ENCODE measurements at places on chromosomes 1 and 21.

DNA sequence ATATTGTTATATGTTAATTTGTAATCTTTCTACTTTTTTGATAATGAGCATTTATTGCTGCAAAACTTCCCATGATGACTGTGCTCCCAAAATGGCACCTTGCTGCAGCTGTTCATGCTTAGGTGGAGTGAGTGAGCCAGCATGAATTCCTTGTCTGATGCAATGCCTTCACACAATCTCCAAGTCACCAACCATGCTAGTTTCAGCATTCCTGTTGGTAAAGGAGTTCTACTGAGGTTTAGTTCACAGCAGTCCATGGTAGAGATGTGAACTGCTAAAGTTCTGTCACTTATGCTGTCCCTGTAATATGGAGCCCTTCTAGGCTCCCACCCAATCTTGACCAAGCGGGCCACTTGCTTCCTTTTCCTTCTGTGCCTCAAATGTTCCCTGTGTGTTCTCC is 26.2 kb upstream of the PRKACB start:
- DNase-seq = no peak

GRCh38 chr1:30366199-30366598 is 357.2 kb downstream of the MATN1 start:
- no peak for DNase-seq

- no peak for DNase-seq
These were observed 131.8 kb upstream of the DUSP10 start for GRCh38 chr1:221873673-221874072.

DNA sequence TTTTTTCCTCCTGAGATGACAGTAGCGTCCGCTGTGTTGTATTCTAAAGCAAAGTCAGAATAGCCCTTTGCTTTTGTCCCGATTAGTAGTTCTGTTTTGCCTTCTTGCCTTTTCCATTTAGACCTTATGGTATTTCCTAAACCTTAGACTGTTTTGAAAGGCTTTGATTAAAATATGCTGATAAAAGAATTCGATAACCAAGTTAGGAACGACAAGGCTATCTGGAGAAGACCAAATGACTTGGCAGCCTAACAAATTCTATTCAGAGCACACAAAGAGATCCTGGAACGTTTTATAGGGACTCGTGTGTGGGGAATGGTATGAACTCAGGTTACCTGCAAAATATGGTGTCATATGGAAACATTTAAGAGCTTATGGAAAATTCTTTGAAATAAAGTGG is 42.9 kb downstream of the NFIA start:
- DNase-seq = no peak

DNA sequence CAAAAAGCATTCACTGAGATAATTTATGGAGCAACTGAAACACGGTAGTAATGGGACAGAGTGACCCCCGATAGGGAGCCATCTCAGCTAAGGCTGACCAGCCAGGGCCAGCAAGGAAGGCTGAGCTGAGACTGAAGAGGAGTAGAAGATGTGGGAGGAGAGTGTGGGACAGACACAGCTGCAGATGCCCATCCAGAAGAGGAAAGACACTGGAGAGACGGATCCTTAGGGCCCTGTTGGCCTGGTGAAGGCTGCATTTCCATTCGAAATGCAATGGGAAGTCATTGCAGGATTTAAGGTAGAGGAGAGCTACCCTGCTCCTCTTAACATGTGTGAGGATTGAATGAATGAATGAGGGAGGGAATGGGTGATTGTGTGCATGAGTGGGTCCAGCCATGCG is 44.0 kb upstream of the LRP8 start:
- peak; percentile 16 for DNase-seq

- no peak for DNase-seq
These were observed 26.0 kb downstream of the RNASEL start for GRCh38 chr1:182563095-182563494.

DNA sequence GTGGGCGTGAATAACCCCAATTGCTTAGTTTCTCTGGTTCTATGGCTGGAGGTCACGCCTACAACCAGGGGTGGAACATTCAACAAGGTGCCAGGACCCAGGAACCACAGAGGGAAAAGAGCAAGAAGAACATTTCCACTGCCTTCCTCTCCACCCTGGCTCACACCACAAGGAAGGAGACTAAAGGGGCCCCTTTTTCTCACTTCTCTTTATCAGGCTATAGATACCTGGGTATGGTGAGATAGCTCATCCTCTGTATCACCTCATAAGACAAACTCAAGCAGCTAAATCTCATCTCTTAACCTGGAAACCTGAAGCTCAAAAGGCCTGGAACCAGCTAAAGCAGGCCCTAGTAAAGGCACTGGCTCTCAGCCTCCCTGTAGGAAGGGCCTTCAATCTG is 438.8 kb upstream of the OLFM3 start:
- no peak for DNase-seq

DNA sequence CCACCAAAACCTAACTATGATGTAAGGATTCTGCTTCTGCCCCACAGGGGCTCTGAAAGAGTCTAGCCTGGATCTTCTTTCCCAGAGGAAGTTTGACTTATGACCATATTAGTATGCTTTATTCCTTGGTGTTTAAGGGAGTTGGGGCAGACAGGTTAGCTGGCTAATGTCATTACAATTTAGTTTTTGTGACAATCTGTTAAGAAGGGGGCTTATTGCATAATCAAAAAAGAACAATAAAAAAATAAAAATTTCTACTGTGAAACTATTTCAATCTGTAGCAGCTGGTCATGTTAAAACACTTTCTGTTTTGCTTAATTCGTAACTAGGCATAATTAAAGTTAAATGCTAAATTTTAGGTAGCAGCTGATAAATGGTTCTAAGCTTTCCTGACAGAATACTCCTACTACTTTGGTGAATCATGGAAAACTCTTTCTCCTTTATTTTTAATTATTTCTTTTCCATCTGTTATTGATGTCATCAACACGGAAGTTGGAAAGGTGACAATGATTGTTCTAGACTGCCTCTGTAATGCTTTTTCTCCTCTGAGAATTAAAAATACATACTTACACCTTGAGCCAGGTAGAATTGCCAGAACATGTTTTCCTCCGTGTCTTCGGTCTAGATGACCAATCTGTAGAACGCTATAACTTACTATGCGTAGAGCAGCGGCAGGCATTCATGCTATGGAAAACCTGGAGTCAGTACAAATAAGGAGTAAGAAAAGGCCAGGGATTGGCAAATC is 18.6 kb downstream of the DYRK3 start:
- no peak for DNase-seq

GRCh38 chr1:209667103-209667502 is 8.1 kb upstream of the G0S2 start:
- no peak for DNase-seq

DNA sequence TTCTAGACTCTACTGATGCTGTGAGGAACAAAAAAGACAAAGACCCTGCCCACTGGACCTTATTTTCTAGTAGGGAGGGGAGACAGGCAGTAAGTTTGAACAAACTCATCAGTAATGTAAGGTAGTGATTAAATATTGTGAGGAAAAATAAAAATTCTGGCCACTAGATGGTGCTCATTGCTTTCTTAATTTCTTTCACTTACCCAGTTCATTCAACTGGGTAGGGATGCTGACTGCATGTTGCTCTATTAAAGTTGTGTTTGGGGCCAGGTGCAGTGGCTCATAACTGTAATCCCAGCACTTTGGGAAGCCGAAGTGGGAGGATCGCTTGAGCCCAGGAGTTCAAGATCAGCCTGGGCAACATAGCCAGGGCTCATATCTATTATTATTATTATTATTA is 6.3 kb upstream of the KYAT3 start:
- DNase-seq = no peak

DNA sequence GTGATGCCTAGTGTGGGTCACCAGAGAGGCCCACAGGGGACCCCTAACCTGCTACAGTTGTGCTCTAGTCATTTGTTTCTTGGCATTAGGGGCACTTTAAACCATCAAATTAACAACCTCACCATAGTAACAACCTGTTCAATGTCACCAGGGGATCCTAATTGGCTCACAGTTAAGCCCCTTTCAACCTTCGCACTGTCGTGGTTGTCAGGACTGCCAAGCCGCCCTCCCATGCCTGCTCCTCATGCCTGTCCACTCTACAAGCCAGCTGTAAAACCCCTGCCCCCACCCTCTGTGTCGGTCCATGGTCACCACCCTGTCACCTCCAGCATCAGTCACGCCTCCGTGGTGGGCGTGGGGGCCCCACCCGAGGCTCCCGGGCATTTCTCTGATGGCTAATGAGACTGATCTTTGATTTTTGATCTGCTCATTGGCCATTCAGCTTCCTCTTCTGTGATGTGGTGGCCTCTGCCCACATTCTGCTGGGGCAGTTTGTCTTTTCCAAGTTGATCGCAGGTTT is 96.6 kb downstream of the WDR4 start:
- no peak for DNase-seq

DNA sequence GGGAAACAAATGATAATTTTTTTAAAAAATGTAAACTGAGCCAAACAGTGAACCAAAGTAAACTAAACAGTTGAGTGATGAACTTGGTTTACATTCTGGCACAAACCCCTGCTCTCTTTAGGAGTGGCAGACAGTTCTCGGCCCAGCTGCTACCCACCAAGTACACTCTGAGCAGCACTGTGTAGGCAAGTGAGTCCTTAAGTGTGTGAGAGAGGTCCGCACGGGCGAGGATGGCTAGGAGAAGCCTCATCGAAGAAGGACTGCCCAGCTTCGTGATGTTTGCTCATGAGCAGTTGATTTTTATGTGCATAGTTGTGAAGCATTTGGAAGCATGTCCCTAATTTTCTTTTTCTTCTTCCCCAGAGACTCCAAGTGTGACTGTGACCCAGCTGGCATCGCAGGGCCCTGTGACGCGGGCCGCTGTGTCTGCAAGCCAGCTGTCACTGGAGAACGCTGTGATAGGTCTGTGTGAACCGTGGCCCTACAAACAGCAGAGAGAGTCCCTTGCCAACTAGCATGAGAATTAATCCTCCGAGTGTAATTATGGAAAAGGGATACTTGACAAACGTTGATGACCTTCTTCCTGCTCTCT is 32.1 kb downstream of the LAMC2 start:
- DNase-seq = no peak

DNA sequence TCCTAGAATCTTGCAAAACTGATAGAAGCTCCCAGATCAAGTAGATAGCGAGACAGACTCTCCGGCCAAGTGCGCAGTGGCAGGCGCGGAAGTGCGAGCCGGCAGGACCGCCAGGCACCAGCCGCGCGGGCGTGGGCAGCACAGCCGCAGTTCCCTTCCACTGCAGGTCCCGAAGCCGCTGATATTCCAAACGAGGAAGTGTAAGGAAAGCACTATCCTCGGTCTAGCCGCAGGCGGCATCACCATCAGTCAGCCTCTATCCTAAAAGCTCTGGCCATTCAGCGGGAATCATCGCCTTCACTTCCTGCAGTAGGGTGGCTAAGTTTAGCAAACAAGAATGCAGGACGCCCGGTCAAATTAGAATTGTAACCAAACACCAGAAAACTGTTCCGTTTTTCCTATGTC is 710 bp downstream of the GLRX2 start:
- DNase-seq = peak; percentile 50

GRCh38 chr1:113216664-113217063 is 143.7 kb downstream of the LRIG2 start:
- no peak for DNase-seq

DNA sequence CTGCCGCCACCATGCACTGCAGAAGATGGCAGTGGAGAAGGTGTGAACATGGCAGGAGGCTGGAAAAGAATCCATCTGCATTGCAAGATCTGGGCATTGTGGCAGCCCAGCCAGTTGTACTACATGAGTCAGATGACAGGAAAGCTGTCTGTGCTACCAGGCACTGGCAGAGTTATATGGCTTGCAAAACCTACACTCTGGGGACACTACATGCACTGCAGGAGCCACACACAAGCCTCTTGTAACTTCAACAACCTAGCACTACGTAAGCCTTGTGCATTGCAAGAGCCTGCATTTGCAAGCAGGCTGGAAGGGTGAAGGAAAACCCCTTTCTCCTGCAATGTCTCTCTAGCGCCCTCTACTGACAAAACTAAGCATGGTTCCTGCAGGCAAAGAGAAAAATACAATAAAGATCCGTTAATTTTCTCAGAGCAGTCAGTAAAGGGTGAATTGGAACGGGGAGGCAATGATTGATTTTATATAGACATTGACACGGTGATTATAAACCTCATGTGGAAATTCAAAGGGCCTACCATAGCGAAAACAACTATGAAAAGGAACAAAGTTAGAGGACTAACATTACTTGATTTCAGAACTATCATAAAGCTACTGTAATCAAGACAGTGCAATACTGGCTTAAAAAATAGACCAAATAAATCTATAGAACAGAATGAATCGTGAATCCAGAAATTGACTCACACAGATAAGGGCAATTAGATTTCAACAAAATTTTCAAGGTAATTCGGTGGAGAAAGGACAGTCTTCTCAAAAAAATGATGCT is 26.2 kb upstream of the DYNLT5 start:
- DNase-seq = peak; percentile 55

GRCh38 chr1:168843401-168843800 is 114.4 kb upstream of the DPT start:
- DNase-seq = no peak

DNA sequence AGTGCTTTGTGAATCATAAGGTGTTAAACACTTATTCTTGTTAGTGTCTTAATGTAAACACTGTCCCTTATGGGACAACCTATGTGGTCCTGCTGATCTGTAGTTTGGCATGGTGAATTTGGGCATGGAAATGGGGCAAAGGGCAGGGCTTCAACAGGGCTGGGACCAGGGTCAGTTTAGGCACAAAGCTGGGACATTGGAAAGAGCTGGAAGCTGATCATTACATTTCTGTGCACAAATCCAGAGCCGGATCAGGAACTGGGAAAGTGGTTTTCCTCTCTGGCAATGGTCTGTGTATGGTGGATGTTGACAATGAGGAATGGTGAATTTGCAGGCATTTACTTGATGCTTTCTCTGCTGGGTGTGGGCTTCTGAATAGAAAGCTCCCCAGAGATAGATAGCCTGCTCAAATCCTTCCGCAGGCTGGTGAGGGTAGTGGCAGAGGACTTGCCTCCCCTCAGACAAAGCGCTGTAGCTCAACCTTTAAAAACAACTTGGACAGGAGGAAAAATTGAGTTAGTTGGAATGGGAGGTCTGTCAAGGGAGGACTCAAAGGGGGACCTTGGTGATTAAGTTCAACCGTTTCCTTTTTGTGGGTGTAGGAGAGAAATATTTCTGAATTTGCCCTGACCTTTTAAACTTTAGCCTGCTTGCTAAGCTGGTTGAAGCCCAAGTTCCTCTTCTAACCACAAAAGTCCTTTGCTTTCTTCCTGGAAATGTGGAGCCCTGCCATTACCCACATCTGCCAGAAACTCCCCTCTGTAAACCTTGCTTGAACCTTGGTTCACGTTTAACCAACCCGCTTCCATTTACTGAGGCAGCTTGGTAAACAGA is 35.3 kb downstream of the HLX start:
- no peak for DNase-seq

- no peak for DNase-seq
These were observed 76.3 kb upstream of the CSF3R start for GRCh38 chr1:36559061-36559460.

GRCh38 chr1:19582318-19582717 is 61.8 kb upstream of the NBL1 start:
- peak; percentile 66 for DNase-seq
